Sigmoid colon (tissue), 7 donors: ENCODE measurements at places on chromosomes 5 and 9. TPM values are rescaled to one million over a fixed set of nuclear protein-coding genes. Genes with fewer than 3 reads are reported as not detected.

The SH3TC2 gene
- 2.3 TPM for total RNA-seq

The GIN1 gene
- total RNA-seq: 14.6 TPM

The NTNG2 gene
- total RNA-seq: 0.36 TPM

The ZNF346 gene
- 21.9 TPM for total RNA-seq

The GPR21 gene
- 6.1 TPM for total RNA-seq

The PCDHGA1 gene
- 1.2 TPM for total RNA-seq

The PCDHGA3 gene
- 3.7 TPM for total RNA-seq

DNA sequence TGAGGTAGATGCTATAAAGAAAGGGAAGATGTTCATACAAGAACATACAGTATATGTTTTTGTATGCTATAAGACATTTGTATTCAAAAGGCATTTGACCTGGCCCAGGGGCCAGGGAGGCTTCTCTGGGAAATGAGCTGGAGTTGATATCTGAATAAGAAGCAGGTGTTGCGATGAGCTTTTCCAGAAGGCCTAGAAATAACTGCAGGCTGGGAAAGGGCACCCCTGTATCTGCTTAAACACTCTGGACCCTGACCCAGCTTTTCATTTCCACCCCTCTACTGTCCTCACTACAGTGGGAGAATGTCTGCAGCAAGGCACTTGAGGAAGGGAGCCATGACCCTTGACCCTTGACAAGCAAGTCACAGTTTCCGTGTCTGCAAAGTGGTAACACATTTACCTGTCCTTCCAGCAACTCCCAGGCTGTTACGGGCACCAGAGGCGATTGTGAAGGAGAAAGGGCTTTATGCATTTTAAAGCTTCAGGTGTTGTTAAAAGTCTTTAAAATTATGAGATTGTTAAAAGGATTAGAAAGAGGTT is 88.2 kb upstream of the PANK3 start:
- H3K27me3 ChIP-seq: no peaks in the 10 kb centered on the region
- H3K36me3 ChIP-seq: peaks cover 5% of the 10 kb centered on the region
- no peak overlapping the region for H3K27ac ChIP-seq
- H3K4me3 ChIP-seq: no peak overlapping the region
- H3K4me1 ChIP-seq: no peaks in the 10 kb centered on the region

DNA sequence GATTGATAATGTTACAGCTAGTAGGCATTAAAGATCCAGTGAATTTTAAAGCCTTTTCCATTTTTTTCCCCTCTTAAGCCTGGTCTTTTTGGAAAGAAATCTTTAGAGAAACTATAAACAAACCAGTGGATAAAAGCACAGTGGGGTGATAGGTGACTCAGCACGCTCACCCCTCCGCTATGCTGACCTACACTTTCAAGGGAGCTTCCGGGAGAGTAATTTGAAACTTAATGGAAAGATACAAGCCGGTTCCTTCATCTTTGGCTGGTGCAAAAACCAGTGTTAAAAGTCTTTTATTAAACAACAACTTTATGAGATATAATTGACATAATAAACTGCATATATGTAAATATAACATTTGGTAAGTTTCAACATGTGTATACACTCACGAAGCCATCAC is 27.0 kb upstream of the ALDOB start:
- no peak overlapping the region for H3K4me3 ChIP-seq
- H3K4me1 ChIP-seq: no peaks in the 10 kb centered on the region
- no peaks in the 10 kb centered on the region for H3K36me3 ChIP-seq

- H3K36me3 ChIP-seq: no peaks in the 10 kb centered on the region
- H3K27me3 ChIP-seq: no peaks in the 10 kb centered on the region
- no peaks in the 10 kb centered on the region for H3K4me1 ChIP-seq
- H3K4me3 ChIP-seq: no peak overlapping the region
Observed at GRCh38 chr9:13083366-13083765, 196.1 kb downstream of the MPDZ start.

GRCh38 chr5:145976431-145977155 is 40.2 kb downstream of the SH3RF2 start:
- H3K27ac ChIP-seq: no peak overlapping the region
- no peaks in the 10 kb centered on the region for H3K36me3 ChIP-seq
- H3K27me3 ChIP-seq: no peaks in the 10 kb centered on the region
- no peak overlapping the region for H3K4me3 ChIP-seq
- no peak for DNase-seq
- no peaks in the 10 kb centered on the region for H3K4me1 ChIP-seq

DNA sequence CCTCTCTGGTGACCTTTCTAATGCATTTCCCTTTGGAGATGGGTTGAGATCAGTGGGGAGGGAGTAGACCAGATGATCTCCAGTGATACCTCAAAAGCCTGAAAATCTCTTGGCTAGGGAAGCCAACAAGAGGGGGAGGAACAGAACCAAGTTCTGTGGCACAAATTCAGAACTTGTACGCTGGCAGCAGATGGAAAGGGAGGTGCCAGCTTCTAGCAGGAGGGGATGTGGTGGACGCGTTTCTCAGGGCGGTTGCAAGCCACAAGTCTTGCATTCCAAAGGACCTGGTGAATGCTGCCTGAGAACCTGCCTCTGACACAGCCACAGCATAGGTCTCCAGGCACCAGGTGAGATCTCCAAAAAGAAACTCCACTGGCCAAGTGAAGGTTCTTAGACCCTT is 13.4 kb downstream of the SLIT3 start:
- H3K27ac ChIP-seq: peak overlapping the region; percentile 82
- no peak overlapping the region for H3K4me3 ChIP-seq
- H3K4me1 ChIP-seq: no peaks in the 10 kb centered on the region
- H3K36me3 ChIP-seq: no peaks in the 10 kb centered on the region
- no peaks in the 10 kb centered on the region for H3K27me3 ChIP-seq

GRCh38 chr5:32174011-32174870 is at the start of gene GOLPH3:
Gene GOLPH3, minus strand, starts transcription at chr5:32174319. Its CDS starts 285 bp downstream, at chr5:32174034.
- H3K36me3 ChIP-seq: peaks cover 26% of the 10 kb centered on the region
- DNase-seq: peak; percentile 96
- peaks cover 35% of the 10 kb centered on the region for H3K4me1 ChIP-seq
- H3K27me3 ChIP-seq: no peaks in the 10 kb centered on the region
- H3K27ac ChIP-seq: peak within 1 kb of the TSS; percentile 99

DNA sequence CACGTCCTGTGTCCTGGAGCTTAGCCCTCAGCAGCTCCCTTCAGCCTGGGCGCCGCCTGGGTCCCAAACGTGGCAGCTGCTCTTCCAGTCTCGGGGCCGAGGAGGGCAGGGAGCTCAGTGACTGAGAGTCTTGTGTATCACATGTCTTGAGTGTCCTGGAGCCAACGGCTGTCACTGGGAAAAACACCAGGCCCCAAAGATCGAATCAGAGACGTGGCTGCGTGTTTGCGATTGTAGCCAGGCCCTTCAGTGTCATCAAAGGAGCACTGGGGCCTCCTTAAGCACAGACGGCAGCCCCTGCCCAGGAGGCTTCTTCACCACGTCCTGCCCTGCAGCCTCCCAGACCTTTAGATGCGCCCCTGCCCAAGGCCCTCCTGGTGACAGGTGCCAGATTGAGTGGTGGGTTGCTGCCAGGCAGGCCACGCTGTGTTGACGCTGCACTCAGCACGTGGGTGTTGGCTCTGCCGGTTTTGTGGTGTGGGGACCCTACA is 5.7 kb upstream of the EXOC3 start:
- peaks cover 21% of the 10 kb centered on the region for H3K27me3 ChIP-seq
- H3K36me3 ChIP-seq: no peaks in the 10 kb centered on the region
- H3K27ac ChIP-seq: no peak overlapping the region
- peak; percentile 56 for DNase-seq
- H3K4me3 ChIP-seq: no peak overlapping the region
- peaks cover 8% of the 10 kb centered on the region for H3K4me1 ChIP-seq

- H3K27ac ChIP-seq: no peak overlapping the region
- H3K27me3 ChIP-seq: no peaks in the 10 kb centered on the region
- H3K4me1 ChIP-seq: no peaks in the 10 kb centered on the region
- H3K36me3 ChIP-seq: peaks cover 28% of the 10 kb centered on the region
Observed at GRCh38 chr9:19117039-19117716, 10.1 kb downstream of the PLIN2 start.

DNA sequence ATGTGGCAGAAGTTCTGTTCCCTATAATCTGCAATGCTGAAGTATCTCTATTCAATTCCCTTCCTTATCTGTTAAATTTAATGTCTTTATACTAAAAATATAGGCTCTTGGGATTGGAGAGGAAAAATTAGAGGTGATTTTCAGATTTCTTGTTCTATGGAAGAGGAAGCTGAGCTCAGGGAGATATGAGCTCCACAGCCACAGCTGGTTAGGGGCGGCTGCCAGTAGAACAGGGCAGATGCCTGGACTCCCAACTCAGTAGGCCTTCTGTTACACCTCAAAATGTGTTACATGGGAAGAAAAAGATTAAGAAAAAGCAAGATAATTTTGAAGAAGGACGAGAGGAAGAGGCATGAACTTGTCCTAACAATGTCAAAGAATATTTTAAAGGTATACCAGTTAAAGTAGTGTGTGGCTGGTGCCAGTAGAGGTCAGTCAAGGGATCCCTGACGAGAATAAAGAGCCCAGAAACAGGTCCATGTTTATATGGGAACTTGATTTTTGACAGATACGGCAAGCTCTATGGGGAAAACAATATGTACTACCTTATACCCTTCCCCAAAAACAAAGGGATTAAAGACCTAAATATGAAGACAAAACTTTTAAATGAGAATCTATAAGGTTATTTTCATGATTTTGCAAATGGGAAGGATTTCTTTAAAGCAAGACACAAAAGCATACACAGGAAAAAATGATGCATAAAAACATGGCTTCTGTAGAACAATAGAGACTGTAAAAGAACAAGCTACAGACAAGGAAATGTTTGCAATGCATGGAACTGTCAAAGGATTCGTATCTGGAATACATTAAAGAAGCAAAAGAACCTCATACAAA is 28.7 kb downstream of the DNAJC21 start:
- H3K27ac ChIP-seq: no peak overlapping the region
- H3K27me3 ChIP-seq: no peaks in the 10 kb centered on the region
- peaks cover 9% of the 10 kb centered on the region for H3K36me3 ChIP-seq
- H3K4me1 ChIP-seq: no peaks in the 10 kb centered on the region
- no peak overlapping the region for H3K4me3 ChIP-seq

- peak overlapping the region; percentile 97 for H3K27ac ChIP-seq
- no peak for DNase-seq
- no peaks in the 10 kb centered on the region for H3K27me3 ChIP-seq
- H3K4me3 ChIP-seq: no peak overlapping the region
Observed at GRCh38 chr9:122944960-122945888, 4.4 kb downstream of the RABGAP1 start.

GRCh38 chr5:61313960-61314681 is 17.9 kb upstream of the ZSWIM6 start:
- H3K4me1 ChIP-seq: no peaks in the 10 kb centered on the region
- DNase-seq: no peak
- no peaks in the 10 kb centered on the region for H3K36me3 ChIP-seq
- H3K27me3 ChIP-seq: no peaks in the 10 kb centered on the region
- no peak overlapping the region for H3K27ac ChIP-seq
- H3K4me3 ChIP-seq: no peak overlapping the region

DNA sequence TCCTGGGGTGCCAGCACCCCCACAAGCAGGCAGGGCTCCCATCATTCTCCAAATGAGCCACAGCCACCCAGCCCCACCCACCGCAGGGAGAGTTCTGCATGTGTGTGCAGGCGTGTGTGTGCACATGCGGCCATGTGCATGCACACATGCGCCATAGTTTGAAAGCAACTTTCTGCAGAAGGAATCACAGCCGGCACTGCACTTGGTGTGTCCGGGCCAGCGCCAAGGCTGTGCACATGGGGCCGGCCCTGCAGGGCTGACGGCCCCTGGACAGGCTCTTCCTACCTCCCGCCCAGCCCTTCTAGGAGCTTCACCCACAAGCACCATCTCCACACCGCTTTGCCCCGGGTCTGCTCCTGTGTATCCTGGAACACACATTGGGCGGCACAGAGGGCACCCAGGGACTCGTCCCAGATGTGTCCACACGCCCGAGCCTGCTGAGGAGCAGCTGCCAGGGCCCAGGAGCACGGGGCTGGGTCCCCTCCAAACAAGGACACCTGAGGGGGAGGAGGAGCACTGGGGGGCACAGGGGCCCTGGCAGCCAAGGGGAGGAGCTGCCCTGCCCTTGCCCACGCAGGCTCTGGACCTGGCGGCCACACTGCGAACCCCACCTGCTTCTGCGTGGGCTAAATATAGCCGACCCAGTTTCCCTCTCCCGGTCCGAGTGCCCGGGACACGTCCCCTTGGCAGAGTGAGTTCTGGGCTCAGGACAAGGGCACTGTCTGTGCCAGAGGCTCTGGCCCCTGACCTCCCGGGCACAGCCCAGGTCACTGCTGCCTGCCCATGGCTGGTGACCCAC is 19.1 kb downstream of the TPPP start:
- H3K36me3 ChIP-seq: no peaks in the 10 kb centered on the region
- no peak overlapping the region for H3K4me3 ChIP-seq
- H3K27ac ChIP-seq: peak overlapping the region; percentile 63

GRCh38 chr9:78620764-78621163 is 323.8 kb downstream of the PSAT1 start:
- no peak overlapping the region for H3K27ac ChIP-seq
- no peak overlapping the region for H3K4me3 ChIP-seq
- no peaks in the 10 kb centered on the region for H3K27me3 ChIP-seq
- H3K4me1 ChIP-seq: no peaks in the 10 kb centered on the region
- DNase-seq: no peak
- no peaks in the 10 kb centered on the region for H3K36me3 ChIP-seq

- no peak for DNase-seq
- H3K36me3 ChIP-seq: no peaks in the 10 kb centered on the region
- no peak overlapping the region for H3K4me3 ChIP-seq
- no peak overlapping the region for H3K27ac ChIP-seq
- H3K27me3 ChIP-seq: no peaks in the 10 kb centered on the region
- peaks cover 33% of the 10 kb centered on the region for H3K4me1 ChIP-seq
Observed at GRCh38 chr5:91146230-91146629, 236.9 kb downstream of the ARRDC3 start.

DNA sequence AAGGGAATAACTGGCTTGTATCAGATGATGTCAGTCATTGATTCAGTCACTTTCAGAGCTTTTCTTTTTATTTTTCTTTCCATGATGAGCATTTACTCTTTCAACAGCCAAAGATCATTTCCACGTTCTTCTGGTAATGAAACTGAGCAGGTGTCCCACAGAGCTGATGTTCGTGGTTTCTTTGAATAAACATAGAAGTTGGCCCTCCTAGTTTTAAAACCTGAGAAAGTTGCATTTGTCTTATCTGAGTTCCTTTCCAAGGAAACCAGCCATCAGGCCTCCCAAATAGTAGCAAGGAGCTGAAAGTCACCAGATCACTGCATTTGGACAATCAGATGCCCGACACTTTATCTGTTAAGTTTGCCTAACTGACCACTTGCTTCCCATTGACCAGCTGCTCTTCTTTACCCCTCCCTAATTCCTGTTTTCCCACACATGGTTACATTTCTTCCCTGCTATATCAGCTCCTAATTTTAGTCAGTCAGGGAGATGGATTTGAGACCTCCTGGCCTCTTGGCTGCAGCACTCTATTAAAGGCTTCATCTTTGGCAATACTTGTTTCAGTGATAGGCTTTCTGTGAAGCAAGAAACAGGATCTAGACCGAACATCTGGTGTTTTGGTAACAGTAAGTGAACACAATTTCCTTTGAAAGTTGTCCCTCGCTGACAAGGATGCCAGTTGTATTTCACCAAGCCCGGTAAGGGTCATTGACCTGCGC is 420.8 kb downstream of the CHSY3 start:
- H3K4me3 ChIP-seq: no peak overlapping the region
- H3K27ac ChIP-seq: no peak overlapping the region
- no peaks in the 10 kb centered on the region for H3K4me1 ChIP-seq
- DNase-seq: no peak
- H3K36me3 ChIP-seq: no peaks in the 10 kb centered on the region
- no peaks in the 10 kb centered on the region for H3K27me3 ChIP-seq
